ENCODE measurements at places on chromosomes 7 and 10. TPM values are rescaled to one million over a fixed set of nuclear protein-coding genes. Genes with fewer than 3 reads are reported as not detected.

DNA sequence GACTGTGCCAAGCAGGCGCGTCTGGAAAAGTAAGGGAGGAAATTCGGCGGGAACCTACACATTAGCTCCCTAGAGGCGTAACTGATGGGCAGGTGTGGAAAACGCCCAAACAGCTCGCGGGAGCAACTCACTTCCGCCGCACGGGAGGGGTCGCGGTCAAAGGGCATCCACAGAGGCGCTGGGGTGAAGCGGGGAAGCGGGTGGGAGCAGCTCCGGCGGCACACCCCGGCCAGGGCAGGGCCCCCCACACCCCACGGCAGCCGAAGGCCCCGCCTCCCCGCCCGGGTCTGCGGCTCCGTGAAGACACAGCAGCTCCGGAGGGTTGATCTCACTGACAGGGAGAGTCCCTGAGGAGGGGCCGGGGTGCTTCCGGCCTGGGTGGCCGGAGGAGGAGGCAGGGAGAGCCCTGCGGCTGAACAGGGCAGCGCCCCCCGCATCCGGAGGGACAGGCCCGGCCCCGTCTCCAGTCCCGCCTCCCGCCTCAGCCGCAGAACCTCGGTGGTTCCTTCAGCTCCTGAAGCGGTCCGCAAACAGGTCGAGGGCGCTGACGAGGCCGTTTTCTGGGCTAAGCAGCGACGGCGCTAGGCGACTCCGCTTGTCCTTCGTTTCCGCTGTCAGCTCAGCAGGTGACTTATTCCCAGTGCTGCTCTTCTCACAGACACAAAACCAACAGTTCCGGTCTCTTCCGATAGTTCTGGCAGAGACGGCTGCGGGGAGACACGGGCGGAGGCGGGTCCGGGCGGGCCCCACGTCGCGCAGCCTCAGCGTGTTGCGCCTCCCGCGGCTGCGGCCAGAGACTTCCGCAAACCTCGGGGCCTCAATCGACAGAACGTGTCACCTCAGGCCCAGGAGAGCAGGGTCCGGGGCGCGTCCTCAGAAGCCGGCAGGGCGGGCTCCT lies 276.1 kb downstream of the DNAJB6 start:
- no peak for DNase-seq

- DNase-seq = no peak
These were observed 8.2 kb downstream of the CCDC7 start for GRCh38 chr10:32454148-32454547.

- DNase-seq = no peak
These were observed 32.2 kb upstream of the PDE1C start for GRCh38 chr7:32102432-32102873.

GRCh38 chr7:86598311-86598710 lies 45.4 kb upstream of the GRM3 start:
- DNase-seq = peak; percentile 43

DNA sequence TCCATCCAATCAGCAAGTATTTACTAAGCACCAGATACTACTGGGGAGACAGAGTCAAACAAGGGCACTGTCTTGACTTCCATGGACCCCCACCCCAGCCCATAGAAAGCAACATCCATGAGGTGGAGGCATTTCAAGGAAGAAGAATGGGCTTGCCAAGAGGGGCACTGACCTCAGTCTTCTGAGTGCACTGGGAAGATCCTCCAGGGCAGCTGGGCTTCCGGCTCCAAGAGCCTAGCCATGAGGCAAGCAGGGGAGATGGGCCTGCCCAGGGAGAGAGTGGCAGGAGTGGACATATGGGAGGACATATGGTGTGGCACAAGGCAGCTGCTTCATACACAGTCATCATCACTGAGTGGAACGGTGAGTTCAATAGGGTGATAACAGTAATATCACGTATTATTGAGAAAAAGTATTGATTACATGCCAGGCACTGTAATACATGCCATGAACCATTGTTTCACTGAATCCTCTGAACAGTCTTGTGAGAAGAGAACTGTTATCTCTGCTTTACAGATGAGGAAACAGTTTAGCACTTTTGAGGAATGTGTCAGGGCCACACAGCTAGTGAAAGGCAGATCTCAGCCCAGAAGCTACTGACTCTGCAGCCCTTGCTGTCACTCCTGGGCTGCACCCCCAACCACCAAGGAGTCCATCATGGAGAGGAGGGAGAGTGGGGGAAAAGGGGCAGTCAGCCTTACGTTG lies 331.7 kb upstream of the ZMIZ1 start:
- no peak for DNase-seq

The SMARCD3 gene
- total RNA-seq = 11.8 TPM

The ZNF365 gene
- 8.2 TPM for total RNA-seq

The GCK gene
- total RNA-seq = not detected

The TYW1B gene
- total RNA-seq = 1.7 TPM

Data from HT1080 (cell line).